ENCODE measurements at places on chromosomes 11 and 22. TPM values are rescaled to one million over a fixed set of nuclear protein-coding genes. Genes with fewer than 3 reads are reported as not detected.

The PNPLA3 gene
- 3.6 TPM for total RNA-seq

The ALX4 gene
- not detected for total RNA-seq

The ELFN2 gene
- total RNA-seq: under 0.01 TPM

- DNase-seq: peak; percentile 37
These were observed 15.9 kb upstream of the GLYATL1 start for GRCh38 chr11:58923300-58923788.

DNA sequence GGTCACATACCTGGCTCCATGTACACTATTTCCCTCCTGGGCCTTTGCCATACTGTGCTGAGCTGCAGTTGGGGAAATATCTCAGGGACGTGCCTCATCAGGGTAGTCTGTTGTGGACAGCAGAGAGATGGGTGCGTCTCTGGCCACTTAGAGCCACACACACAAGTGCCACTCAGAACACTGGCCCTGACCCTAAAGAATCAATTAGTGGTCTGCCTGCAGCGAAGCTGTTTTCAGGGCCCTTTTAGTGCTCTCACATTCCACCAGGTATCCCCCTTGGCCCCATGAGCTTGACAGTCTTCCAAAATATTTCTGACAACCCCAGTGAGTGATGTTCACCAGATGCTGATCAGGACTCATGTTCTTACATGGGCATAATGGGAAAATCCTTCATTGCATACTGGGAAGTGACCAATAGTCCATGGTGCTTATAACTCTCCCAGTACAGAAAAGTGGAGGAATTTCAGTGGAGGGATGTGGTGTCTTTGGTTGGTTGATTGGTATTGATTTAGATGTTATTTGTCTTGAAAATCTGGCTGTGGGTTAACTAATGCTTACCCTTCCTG is 66.1 kb downstream of the ME3 start:
- peak; percentile 24 for DNase-seq

DNA sequence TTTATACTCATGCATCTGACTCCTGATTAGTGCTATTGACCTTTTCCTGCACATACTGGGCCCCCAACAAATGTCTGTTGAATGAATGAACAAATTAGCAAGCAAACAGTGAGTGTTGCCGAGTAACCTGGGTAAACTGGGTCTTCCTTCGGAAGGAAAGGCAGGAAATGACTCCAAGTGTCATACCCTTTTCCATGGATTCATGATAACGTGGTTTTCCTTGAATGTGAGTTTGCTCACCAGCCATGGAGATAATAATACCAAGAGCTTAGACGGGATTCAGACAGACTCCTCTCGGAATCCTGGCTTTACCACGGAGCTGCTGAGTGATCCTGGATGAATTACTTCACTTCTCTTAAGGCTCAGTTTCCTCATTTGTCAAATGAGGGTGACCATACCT is 16.7 kb downstream of the TECTA start:
- no peak for DNase-seq

DNA sequence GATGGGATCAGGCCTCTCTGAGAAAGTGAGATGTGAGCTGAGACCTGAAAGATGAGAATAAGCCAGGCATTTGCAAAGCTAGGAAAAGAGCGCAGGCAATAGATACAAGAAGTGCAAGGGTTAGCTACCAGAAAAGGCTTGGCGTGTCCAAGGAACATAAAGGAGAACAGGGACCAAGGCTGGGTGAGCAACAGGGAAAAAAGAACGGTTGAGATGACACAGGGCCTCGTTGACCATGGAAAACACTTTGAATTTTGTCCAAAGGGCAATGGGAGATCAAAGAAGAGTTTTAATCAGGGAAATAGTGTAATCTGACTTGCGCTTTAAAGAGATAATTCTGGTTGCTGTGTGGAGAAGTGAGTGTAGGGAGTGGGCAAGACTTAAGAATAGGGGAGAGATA is 35.0 kb downstream of the RAB30 start:
- no peak for DNase-seq

DNA sequence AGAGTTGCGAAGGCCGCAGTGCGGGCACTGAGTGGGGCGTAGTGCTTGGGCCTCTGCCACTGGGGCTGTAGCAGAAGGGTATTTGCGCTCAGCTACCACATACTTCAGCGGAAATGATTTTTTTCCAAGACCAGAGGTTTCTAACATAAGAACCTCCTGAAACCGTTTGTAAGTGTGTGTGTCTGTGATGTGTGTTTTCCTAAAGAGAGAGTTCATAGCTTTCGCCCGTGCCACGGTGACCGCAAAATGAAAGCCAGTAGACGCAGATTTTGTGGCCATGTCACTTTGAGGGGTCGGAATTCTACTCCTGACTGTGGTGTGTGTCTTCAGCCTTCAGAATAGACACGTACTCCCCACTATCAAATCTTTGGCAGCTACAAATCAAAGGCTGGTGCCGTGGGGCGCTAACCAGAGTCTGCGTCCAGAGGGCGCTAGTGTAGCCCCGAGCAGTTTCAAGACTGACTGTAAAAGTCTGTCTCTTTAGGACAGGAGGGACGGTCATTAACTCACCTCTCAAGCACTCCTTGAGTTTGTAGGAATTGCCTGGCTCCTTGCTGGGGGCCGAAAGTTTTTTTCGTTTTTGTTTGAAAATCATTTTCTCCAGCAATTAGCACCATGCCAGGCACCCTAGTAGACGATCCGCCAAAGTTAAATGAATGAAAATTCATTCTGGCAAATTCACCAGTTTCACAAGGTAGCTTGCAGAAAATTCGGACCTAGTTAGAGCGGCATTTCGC is 2.5 kb upstream of the CALCA start:
- peak; percentile 56 for DNase-seq

DNA sequence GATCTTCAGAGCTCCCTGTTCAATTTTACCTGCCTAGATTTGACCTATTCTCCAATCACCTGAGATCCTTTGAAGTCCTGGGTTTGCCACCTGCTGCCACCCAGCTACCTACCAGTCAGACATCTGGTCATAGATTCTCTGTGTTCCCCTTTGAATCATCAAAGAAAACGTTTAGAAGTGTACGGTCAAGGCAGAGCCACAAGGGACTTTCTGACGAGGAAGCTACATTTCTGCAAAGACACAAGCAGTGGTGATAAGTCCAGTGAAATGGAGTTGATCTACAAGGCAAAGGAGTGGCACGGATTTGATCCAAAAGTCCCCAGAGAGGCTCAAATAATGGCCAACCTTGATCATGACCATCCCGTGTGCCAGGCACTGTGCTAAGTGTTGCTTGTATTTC is 549.9 kb downstream of the MIAT start:
- DNase-seq: no peak

Measured in fibroblast of lung (primary cell).